ENCODE measurements at places on chromosomes 12 and 14. TPM values are rescaled to one million over a fixed set of nuclear protein-coding genes. Genes with fewer than 3 reads are reported as not detected.

SMCO2 gene
- total RNA-seq = 1.1 TPM

PSMD9 gene
- total RNA-seq = 63.8 TPM

MYO1H gene
- total RNA-seq = not detected

PIP4K2C gene
- 23.0 TPM for total RNA-seq

IAPP gene
- not detected for total RNA-seq

LRRC10 gene
- not detected for total RNA-seq

GRCh38 chr12:98229540-98229924 lies 285.9 kb upstream of the TMPO start:
- DNase-seq = no peak
- peaks cover 3% of the 10 kb centered on the region for H3K27me3 ChIP-seq
- H3K4me1 ChIP-seq = no peaks in the 10 kb centered on the region
- no peak overlapping the region for H3K27ac ChIP-seq
- no peak overlapping the region for H3K4me3 ChIP-seq
- no peaks in the 10 kb centered on the region for H3K36me3 ChIP-seq

GRCh38 chr14:93044121-93044520 lies 71.6 kb downstream of the ITPK1 start:
- no peak overlapping the region for H3K4me3 ChIP-seq
- peaks cover 28% of the 10 kb centered on the region for H3K4me1 ChIP-seq
- no peak overlapping the region for H3K27ac ChIP-seq
- no peak for DNase-seq
- no peaks in the 10 kb centered on the region for H3K27me3 ChIP-seq
- no peaks in the 10 kb centered on the region for H3K36me3 ChIP-seq

- no peak overlapping the region for H3K27ac ChIP-seq
- no peak for DNase-seq
- peaks cover 9% of the 10 kb centered on the region for H3K4me1 ChIP-seq
- H3K36me3 ChIP-seq = no peaks in the 10 kb centered on the region
- H3K27me3 ChIP-seq = peaks cover 5% of the 10 kb centered on the region
- no peak overlapping the region for H3K4me3 ChIP-seq
Observed at GRCh38 chr14:59228421-59228820, 40.0 kb downstream of the DAAM1 start.

DNA sequence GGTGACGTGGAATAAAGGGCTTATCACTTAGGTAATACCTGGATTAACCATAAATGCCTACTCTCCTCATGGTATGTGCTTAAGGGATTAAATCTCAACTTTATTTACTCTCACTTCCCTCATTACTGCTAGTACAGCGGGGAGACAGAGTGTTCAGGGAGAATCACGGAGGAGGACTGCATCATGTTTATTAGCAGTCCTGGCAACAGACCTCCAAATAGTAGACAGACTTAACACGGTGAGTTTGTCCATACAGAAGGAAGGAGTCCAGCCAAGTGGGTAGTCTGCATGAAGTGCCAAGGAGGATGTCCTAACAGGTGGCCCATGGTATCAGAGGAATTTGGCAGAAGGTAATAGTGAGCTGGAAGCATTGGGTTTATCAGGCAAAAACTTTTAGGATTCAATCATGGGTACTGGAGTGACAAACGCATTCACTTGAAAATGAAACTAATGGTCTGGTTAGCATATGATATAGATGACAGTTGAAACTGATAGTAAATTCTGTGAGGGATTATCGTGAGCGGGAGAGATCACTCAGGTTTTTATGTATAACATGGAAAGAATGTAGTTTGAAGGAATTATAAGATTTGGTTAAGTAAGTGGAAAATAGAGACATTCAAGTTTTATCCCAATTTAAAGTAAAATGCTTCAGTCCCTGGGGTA lies 471.8 kb downstream of the TMEM117 start:
- H3K36me3 ChIP-seq = no peaks in the 10 kb centered on the region
- no peak overlapping the region for H3K27ac ChIP-seq
- H3K4me3 ChIP-seq = no peak overlapping the region

GRCh38 chr14:95500772-95501401 lies 15.6 kb downstream of the SYNE3 start:
- H3K36me3 ChIP-seq = peaks cover 32% of the 10 kb centered on the region
- DNase-seq = no peak
- peak overlapping the region; percentile 75 for H3K27ac ChIP-seq
- peaks cover 57% of the 10 kb centered on the region for H3K4me1 ChIP-seq
- no peaks in the 10 kb centered on the region for H3K27me3 ChIP-seq

DNA sequence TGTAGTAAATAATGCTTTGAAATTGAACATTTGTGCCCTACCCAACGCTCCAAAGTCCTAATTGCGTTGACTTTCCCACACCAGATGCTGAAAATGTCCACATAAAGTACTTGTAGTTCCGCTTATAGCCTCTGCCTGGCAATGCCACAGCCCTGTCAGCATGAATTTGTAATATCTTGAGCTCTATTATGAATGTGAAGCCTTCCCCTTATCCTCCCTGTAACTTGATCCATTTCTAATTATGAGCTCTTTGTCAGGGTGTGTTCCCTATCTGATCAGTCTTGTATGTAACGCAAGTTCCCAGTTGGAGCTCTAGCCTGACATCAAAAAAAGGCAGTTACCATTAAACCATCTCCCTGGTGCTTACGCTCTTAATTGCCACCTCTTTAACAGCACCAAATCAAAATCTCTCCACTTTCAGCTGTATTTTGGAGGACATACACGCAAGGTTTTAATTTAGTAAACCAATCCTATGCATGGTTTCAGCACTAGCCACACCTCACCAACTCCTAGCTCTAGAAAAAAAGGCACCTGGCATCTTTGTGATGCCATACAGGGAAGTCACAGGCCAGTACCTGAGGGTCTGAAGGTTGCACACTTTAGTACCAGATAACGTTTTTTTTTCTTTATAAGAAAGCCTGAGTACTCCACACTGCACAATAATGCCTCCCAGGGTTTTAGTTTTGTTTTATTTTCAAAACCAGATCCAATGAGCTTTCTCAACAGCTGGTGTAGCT lies 69.3 kb downstream of the EEA1 start:
- H3K4me3 ChIP-seq = no peak overlapping the region
- no peak for DNase-seq
- peaks cover 31% of the 10 kb centered on the region for H3K36me3 ChIP-seq
- H3K27ac ChIP-seq = no peak overlapping the region
- H3K4me1 ChIP-seq = peaks cover 1% of the 10 kb centered on the region
- no peaks in the 10 kb centered on the region for H3K27me3 ChIP-seq

DNA sequence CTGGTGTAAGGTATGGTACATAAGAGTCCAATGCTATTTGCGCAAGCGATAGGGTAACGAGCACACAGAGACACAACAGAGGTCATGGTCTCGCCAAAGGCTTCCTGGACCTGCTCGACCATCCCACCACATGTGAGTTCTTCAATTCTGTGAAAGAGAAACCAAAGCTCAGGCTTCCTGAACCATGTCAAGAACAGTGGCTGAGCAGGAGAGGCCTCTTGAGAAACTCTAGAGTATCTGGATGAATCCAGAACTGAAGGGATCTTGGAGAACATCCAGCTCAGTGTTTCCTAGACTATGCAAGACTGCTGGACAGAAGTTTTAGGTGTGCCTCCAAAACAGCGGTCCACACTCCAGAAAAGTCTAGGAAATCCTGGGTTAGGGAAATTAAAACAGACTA lies 114.5 kb downstream of the TRAFD1 start:
- peaks cover 43% of the 10 kb centered on the region for H3K36me3 ChIP-seq
- H3K4me1 ChIP-seq = no peaks in the 10 kb centered on the region
- H3K4me3 ChIP-seq = no peak overlapping the region
- no peak overlapping the region for H3K27ac ChIP-seq

DNA sequence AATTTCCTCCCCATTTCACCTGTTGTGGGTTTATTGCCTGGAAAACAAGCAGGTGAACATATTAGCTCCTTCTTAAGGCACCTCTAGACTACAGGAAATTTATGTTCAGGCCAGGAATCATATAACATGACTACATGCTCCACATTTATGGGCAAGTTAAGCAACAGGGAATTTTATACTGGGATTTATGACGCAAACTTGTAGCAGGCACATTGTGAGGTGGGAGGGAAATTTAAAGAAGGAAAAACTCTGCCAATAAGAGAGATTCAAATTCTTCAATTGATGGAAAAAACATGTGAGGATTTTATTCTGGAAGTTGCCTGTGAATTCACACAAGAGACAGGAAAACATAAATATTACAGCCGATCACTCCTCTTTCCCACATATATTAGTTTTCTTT lies 93.9 kb downstream of the TBC1D30 start:
- H3K27me3 ChIP-seq = peaks cover 7% of the 10 kb centered on the region
- H3K36me3 ChIP-seq = no peaks in the 10 kb centered on the region
- DNase-seq = no peak
- no peak overlapping the region for H3K4me3 ChIP-seq
- H3K27ac ChIP-seq = no peak overlapping the region

DNA sequence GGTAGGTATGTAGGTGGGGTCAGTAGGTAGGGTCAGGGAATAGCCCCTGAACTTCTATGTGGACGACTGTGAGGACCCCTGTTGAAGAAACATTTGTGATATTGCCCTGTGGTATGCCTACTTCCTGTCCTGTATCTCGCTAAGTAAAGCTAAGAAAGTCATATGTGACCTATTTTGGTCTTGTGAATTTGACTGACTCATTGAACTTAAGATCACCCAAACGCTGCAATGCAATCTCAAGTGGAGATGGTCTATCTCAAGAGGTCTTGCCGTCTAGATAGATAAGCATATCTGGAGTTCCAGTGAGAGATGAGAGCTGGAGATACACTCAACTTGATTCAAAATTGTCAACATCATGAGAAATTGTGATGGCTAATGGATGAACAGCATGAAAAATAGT lies 73.8 kb downstream of the TRAFD1 start:
- peaks cover 27% of the 10 kb centered on the region for H3K36me3 ChIP-seq
- H3K27ac ChIP-seq = no peak overlapping the region
- no peak for DNase-seq
- H3K4me1 ChIP-seq = no peaks in the 10 kb centered on the region

GRCh38 chr12:124501827-124502226 lies 65.6 kb downstream of the NCOR2 start:
- H3K27me3 ChIP-seq = no peaks in the 10 kb centered on the region
- no peak overlapping the region for H3K4me3 ChIP-seq
- H3K4me1 ChIP-seq = peaks cover 5% of the 10 kb centered on the region
- no peak for DNase-seq
- H3K36me3 ChIP-seq = peaks cover 3% of the 10 kb centered on the region

- no peak for DNase-seq
- H3K27ac ChIP-seq = peak overlapping the region; percentile 40
Observed at GRCh38 chr12:110123919-110124268, 263 bp upstream of the IFT81 start.

- H3K4me1 ChIP-seq = no peaks in the 10 kb centered on the region
- DNase-seq = peak; percentile 37
- no peak overlapping the region for H3K4me3 ChIP-seq
- H3K27me3 ChIP-seq = peaks cover 5% of the 10 kb centered on the region
- H3K27ac ChIP-seq = no peak overlapping the region
Observed at GRCh38 chr12:131167334-131167733, 213.6 kb downstream of the ADGRD1 start.

DNA sequence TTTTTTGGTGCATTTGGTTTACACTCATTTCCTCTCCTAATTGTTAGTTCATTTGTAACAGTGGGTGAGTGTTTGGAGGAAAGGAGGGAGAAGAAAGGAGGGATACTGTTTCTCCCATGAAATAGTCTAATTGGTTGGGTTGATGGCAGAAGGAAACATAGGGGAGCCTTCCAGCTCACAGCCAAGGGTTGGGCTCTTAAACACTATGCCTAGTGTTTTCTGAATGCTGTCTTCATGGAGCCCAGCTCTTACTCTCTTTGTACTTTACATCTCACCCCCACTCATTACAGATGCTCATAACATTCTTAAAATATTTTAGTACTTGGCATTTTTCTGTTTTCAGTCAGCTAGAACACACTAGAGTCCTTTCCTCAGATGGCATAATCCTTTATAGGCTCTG lies 38.2 kb downstream of the BAZ2A start:
- peaks cover 8% of the 10 kb centered on the region for H3K36me3 ChIP-seq
- H3K4me3 ChIP-seq = no peak overlapping the region
- H3K27ac ChIP-seq = no peak overlapping the region
- H3K27me3 ChIP-seq = no peaks in the 10 kb centered on the region

DNA sequence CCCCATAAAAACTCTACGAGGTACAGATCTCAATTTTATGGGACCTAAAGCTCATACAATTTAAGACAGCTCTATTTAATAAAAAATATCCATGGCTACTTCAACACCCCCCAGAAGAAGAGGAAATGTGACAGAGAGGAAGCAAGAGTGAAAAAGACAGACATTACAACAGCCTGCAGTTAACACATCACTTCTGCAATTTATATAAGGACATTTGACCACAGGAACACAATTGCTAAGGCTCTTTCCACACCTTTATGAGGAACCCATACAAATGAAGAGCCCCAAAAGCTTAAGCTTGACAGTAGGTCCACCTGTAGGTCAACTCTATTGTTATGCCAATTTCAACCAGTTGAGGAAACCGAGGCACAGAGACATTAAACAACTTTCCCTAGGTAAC lies 5.6 kb downstream of the OR10P1 start:
- peaks cover 4% of the 10 kb centered on the region for H3K27me3 ChIP-seq
- DNase-seq = no peak
- no peak overlapping the region for H3K27ac ChIP-seq
- H3K4me3 ChIP-seq = no peak overlapping the region
- H3K4me1 ChIP-seq = peaks cover 21% of the 10 kb centered on the region

- H3K4me3 ChIP-seq = no peak overlapping the region
- no peak for DNase-seq
- no peaks in the 10 kb centered on the region for H3K4me1 ChIP-seq
Observed at GRCh38 chr12:110248096-110248447, 33.0 kb upstream of the ATP2A2 start.

GRCh38 chr12:6458281-6459003 lies 6.6 kb downstream of the TAPBPL start:
- no peak for DNase-seq
- peak overlapping the region; percentile 81 for H3K27ac ChIP-seq
- H3K4me3 ChIP-seq = no peak overlapping the region
- H3K36me3 ChIP-seq = peaks cover 86% of the 10 kb centered on the region
- H3K4me1 ChIP-seq = peaks cover 71% of the 10 kb centered on the region
